ENCODE measurements at places on chromosomes 5 and 9.

- H3K36me3 ChIP-seq, result no peaks in the 10 kb centered on the region
- no peak for DNase-seq
- no peak overlapping the region for H3K27ac ChIP-seq
- peaks cover 50% of the 10 kb centered on the region for H3K27me3 ChIP-seq
- no peaks in the 10 kb centered on the region for H3K4me1 ChIP-seq
Observed at GRCh38 chr9:37056046-37056920, 22.2 kb upstream of the PAX5 start.

DNA sequence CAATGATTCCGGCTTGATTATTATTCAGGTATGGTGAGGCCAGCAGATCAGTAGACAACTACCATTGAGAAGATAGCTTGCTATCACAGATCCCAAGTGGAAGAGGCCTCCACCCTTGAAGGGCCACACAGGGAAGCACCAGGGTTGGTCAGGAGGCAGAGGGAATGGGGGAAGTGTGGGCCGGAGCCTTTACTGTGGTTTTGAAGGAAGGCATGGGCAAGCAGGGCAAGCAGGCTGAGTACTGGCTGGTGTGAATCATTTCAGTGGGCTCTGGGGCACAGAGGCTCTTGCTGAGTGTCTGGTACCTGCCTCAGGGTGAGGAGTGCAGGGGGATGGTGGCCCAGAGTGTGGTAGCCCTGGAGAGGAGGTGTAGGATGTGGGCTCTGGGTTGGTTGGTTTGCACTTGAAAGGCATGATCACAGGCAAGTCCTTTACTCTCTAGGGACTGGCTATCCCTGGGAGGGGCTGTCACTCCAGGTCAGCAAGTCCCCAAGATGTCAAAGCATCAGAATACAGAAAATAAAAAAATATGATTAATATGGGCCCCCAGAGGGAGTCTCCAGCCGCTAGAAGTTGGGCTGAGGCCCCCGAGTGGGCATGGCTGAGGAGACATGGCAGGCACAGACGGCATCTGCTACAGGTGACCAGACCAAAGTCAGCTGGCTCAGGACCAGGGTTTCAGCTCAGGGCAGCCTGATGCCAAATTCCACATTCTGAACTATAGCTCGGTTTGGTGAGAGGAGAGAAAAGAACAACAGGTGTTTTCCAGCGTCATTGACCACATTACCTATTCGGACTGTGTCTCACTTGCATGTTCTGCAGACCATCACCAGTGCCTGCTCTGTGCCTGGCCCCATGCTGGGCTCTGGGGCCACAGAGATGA, 9.7 kb upstream of the SUSD3 start:
- H3K27ac ChIP-seq, result no peak overlapping the region
- no peak for DNase-seq
- no peak overlapping the region for H3K4me3 ChIP-seq
- H3K36me3 ChIP-seq, result no peaks in the 10 kb centered on the region

DNA sequence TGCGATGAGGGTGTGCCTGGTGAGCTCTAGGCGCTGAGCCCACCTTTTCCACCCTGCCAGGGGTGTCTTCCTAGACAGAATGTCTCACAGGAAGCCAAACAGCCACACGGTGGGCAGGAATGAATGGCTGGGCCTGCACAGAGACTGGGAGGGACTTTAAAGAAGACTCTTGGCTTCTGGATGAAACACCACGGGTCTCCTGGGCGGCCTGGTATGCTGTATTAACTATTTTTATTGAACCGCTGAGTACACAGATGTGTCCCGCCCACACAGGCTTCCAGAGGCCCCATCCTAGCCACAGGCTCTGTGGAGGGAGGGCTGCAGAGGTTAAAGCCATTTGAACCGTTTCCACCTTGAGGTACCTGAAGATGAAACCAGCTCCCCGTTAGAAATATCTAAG, 115.2 kb upstream of the CXCL14 start:
- H3K27ac ChIP-seq, result no peak overlapping the region
- H3K4me1 ChIP-seq, result no peaks in the 10 kb centered on the region
- H3K36me3 ChIP-seq, result no peaks in the 10 kb centered on the region

- peaks cover 20% of the 10 kb centered on the region for H3K27me3 ChIP-seq
- H3K4me1 ChIP-seq, result no peaks in the 10 kb centered on the region
- no peak for DNase-seq
- no peak overlapping the region for H3K4me3 ChIP-seq
- no peaks in the 10 kb centered on the region for H3K36me3 ChIP-seq
Observed at GRCh38 chr5:66789434-66789833, 193.2 kb downstream of the MAST4 start.

DNA sequence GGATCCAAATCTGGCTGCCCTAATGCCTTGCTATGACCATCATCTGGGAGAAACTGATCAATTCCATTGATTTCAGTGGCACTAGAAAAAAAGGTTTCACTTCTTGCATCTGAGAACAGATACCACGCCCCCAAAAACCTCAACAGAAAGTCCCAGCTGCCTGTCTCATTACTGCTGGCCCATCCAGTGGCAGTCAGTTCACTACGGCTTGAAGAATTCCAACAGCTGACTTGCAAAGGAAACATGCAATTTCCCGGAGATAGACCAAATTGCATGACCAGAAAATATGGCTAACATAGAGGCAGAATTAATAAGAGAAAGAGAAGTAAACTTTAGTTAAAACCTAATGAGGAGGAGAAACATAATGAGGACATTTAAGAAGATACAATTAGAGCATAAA, 48.6 kb downstream of the UGCG start:
- peaks cover 6% of the 10 kb centered on the region for H3K27me3 ChIP-seq
- no peaks in the 10 kb centered on the region for H3K36me3 ChIP-seq
- H3K27ac ChIP-seq, result no peak overlapping the region
- peak; percentile 75 for DNase-seq
- peaks cover 18% of the 10 kb centered on the region for H3K4me1 ChIP-seq
